Lung (tissue), 17 donors: ENCODE measurements at places on chromosomes 5 and 9.

DNA sequence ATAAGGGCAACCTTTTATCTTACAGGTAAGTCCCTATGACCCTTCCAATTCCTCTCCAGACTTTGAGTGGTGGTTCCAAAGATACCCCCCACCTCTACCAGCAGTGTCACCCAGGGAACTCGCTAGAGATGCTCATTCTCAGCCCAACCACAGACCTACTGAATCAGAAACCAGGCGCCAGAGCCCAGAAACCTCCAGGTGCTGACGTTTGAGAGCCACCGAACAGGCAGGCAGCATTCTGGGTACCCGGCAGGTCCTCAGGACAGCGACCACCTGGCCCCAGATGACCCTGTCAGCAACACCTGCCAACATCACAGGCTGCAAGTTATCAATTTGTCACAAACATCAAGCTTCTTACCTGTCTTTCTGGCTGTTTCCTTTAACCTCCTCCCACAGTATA lies 19.5 kb downstream of the RAPGEF1 start:
- peaks cover 4% of the 10 kb centered on the region for H3K36me3 ChIP-seq
- peaks cover 34% of the 10 kb centered on the region for H3K4me1 ChIP-seq
- H3K27ac ChIP-seq, result no peak overlapping the region
- no peak for DNase-seq
- H3K27me3 ChIP-seq, result no peaks in the 10 kb centered on the region
- no peak overlapping the region for H3K4me3 ChIP-seq

- no peak overlapping the region for H3K4me3 ChIP-seq
- DNase-seq, result no peak
These were observed 2.5 kb upstream of the GM2A start for GRCh38 chr5:151250346-151251000.

- no peaks in the 10 kb centered on the region for H3K27me3 ChIP-seq
- peak overlapping the region; percentile 66 for H3K27ac ChIP-seq
These were observed 20.7 kb downstream of the COL5A1 start for GRCh38 chr9:134662143-134662876.

GRCh38 chr9:3386753-3387152 lies 139.0 kb downstream of the RFX3 start:
- H3K4me3 ChIP-seq, result no peak overlapping the region
- H3K27me3 ChIP-seq, result no peaks in the 10 kb centered on the region
- H3K27ac ChIP-seq, result no peak overlapping the region
- H3K4me1 ChIP-seq, result no peaks in the 10 kb centered on the region
- no peak for DNase-seq

GRCh38 chr5:165258197-165258771 lies 1752.9 kb downstream of the MAT2B start:
- H3K4me3 ChIP-seq, result no peak overlapping the region
- peak; percentile 83 for DNase-seq
- no peaks in the 10 kb centered on the region for H3K4me1 ChIP-seq
- H3K27ac ChIP-seq, result no peak overlapping the region

GRCh38 chr5:138824924-138825863 lies 49.9 kb downstream of the LRRTM2 start:
- H3K4me3 ChIP-seq, result no peak overlapping the region
- DNase-seq, result no peak
- H3K4me1 ChIP-seq, result no peaks in the 10 kb centered on the region

GRCh38 chr5:175796536-175797499 lies 74.6 kb upstream of the CPLX2 start:
- DNase-seq, result peak; percentile 92
- H3K4me1 ChIP-seq, result peaks cover 14% of the 10 kb centered on the region
- H3K27me3 ChIP-seq, result peaks cover 8% of the 10 kb centered on the region
- no peak overlapping the region for H3K27ac ChIP-seq
- H3K4me3 ChIP-seq, result no peak overlapping the region

- no peak overlapping the region for H3K4me3 ChIP-seq
- H3K27me3 ChIP-seq, result no peaks in the 10 kb centered on the region
- H3K4me1 ChIP-seq, result no peaks in the 10 kb centered on the region
- H3K36me3 ChIP-seq, result no peaks in the 10 kb centered on the region
- no peak for DNase-seq
- H3K27ac ChIP-seq, result no peak overlapping the region
These were observed 11.8 kb downstream of the BTNL8 start for GRCh38 chr5:180910735-180911134.

GRCh38 chr9:133076691-133077090 lies 14.9 kb downstream of the CEL start:
- no peaks in the 10 kb centered on the region for H3K27me3 ChIP-seq
- no peaks in the 10 kb centered on the region for H3K4me1 ChIP-seq
- DNase-seq, result no peak
- H3K27ac ChIP-seq, result no peak overlapping the region

DNA sequence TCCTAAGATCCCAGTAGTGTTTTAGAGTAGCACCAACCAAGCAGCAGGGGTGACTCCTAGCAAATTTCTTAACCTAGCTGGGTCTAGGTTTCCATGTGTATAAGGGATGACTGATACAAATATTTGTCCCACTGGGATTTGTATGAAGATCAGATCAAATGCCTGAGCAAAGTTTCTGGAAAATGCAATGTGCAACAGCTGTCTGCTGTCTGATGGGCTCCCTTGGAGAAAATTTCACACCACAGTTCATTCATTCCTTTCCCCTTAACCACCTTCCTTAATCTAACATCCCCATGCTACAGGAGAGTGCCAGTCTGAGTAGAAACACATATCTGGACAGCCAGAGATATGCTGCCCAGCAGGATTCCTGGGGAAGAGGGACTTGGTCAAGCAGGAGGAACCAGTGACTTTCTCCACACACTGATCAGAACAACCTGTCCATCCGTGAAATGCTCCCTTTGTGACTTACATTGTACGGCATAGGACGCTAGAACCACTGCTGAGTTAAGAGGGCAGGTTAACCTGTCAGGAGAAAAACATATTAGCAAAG lies 53.3 kb downstream of the PTPN3 start:
- no peak overlapping the region for H3K4me3 ChIP-seq
- no peak overlapping the region for H3K27ac ChIP-seq
- no peak for DNase-seq
- H3K27me3 ChIP-seq, result no peaks in the 10 kb centered on the region
- H3K36me3 ChIP-seq, result no peaks in the 10 kb centered on the region

DNA sequence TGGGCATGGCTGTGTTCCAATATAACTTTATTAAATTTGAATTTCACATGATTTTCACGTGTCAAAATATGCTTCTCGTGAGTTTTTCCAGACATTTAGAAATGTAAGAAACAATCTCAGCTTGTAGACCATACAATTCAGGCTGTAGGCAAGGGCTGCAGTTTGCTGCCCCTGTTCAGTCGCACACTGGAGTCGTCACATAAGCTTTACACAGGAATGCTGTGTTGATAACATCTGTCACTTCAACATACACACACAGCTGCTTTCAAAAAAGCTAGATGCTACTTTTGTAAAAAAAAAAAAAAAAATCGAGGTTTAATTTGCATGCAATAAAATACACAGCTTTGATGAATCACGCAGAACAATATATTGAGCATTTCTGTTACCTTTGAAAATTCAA lies 77.9 kb downstream of the MYO10 start:
- no peak overlapping the region for H3K4me3 ChIP-seq
- no peaks in the 10 kb centered on the region for H3K27me3 ChIP-seq
- no peak for DNase-seq
- no peak overlapping the region for H3K27ac ChIP-seq
- H3K36me3 ChIP-seq, result no peaks in the 10 kb centered on the region
- peaks cover 16% of the 10 kb centered on the region for H3K4me1 ChIP-seq

DNA sequence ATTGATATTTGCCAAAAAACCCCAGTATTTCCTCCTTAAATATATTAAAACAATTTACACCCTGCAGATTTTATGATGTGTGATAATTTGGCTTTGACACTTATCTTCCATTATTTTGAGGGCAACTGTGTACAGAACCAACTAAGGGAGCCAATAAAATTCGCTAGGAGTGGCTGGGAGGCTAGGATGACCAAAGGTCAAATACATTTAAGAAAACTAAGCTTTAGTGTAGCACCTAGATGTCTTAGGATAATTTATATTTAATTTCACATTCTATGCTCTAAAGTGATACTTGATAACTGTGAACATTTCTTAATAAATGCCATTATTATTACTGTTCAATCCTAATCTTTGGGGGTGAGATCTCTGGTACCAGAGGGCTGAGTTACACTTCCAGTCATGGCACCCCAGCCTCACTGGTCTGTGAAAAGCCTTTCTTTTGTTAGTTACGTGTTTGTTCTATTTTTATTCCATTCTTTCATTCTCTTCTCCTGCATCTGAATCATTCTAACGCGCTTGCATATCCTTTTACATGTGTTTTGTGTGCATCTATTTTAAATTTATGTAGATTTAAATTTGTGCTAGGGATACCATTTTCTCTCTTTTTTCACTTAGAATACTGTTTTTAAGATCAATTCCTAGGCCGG lies 19.1 kb downstream of the MSANTD3 start:
- peaks cover 4% of the 10 kb centered on the region for H3K36me3 ChIP-seq
- no peak overlapping the region for H3K27ac ChIP-seq
- DNase-seq, result no peak
- peaks cover 8% of the 10 kb centered on the region for H3K4me1 ChIP-seq
- no peak overlapping the region for H3K4me3 ChIP-seq
- H3K27me3 ChIP-seq, result no peaks in the 10 kb centered on the region

DNA sequence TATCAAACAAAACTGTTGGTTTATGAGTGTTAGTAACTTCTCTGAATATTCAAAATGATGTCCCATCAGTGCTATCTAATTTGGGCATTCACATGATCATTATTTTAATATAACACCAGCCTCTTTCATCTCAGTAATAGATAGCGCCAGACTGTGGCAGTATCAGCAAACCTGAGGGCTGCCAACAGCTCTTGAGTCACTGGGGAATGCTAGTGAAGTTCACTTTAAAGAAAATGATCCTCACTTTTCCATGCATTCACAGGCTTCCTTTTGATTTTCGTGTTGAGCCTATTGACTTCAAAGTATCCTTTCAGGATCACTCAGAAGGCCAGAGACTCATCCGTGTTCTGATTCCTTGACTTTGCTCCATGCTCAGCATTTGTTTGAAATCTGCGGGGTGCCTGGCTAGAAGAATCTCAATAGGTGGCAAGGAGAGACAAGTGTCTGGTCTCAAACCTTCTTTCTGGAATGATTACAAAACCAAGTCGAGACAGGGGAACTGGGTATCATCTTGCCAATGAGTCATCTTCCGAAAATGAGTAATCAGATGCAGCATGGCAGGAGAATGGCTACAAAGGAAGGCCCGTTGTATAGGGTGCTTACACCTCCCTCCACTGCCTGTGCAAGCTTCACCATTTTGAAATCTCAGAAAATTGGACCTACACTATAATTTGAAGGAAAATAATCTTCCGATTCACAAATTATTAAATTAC lies 509.1 kb downstream of the RASEF start:
- no peak overlapping the region for H3K27ac ChIP-seq
- no peak overlapping the region for H3K4me3 ChIP-seq
- no peaks in the 10 kb centered on the region for H3K27me3 ChIP-seq
- H3K36me3 ChIP-seq, result no peaks in the 10 kb centered on the region
- H3K4me1 ChIP-seq, result peaks cover 22% of the 10 kb centered on the region

GRCh38 chr5:127353327-127353726 lies 62.7 kb downstream of the MEGF10 start:
- no peaks in the 10 kb centered on the region for H3K27me3 ChIP-seq
- no peak overlapping the region for H3K4me3 ChIP-seq
- H3K36me3 ChIP-seq, result no peaks in the 10 kb centered on the region
- no peaks in the 10 kb centered on the region for H3K4me1 ChIP-seq
- DNase-seq, result no peak

GRCh38 chr5:57219386-57219785 lies 45.5 kb downstream of the GPBP1 start:
- H3K4me1 ChIP-seq, result no peaks in the 10 kb centered on the region
- H3K36me3 ChIP-seq, result peaks cover 10% of the 10 kb centered on the region
- H3K27ac ChIP-seq, result no peak overlapping the region
- no peaks in the 10 kb centered on the region for H3K27me3 ChIP-seq
- H3K4me3 ChIP-seq, result no peak overlapping the region

DNA sequence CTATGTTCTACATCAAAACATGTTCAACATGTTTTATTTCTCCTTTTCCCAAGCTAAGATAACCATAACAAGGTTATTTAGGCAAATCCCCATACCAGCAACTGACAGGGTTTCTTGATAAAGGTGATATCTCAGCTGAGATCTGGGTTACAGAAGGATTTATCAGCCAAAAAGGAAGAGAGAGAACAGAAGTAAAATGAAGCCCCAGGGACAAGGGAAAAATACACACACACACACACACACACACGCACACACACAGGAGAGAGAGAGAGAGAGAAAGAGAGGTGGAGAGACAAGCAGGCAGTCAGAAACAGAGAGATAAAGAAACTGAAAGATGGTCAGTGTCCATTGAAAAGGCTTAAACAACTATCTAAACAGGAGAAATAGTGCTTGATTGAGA lies 19.7 kb upstream of the MLLT3 start:
- H3K36me3 ChIP-seq, result no peaks in the 10 kb centered on the region
- no peaks in the 10 kb centered on the region for H3K4me1 ChIP-seq
- no peaks in the 10 kb centered on the region for H3K27me3 ChIP-seq
- H3K4me3 ChIP-seq, result no peak overlapping the region
- DNase-seq, result no peak
- H3K27ac ChIP-seq, result no peak overlapping the region

DNA sequence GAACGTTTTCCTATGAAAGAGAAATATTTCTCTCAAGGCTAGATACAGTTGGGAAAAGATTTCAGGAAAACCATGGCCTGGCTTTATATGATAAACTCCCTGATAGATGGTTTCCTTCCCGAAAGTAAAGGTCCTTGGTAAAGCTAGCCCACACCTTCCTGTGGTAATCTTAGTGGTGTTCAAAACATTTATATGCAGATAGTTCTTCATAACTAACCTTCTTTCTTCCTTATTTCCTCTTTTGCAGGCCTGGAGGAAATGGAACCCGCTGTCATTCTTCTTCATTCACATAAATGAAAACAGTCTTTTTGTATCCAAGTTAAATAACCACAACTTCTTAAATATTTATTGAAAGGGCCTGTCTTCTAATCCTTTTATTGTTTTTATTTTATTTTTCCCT lies 474.0 kb upstream of the ACTBL2 start:
- no peak overlapping the region for H3K27ac ChIP-seq
- H3K4me1 ChIP-seq, result no peaks in the 10 kb centered on the region
- no peaks in the 10 kb centered on the region for H3K27me3 ChIP-seq
- no peak for DNase-seq
- no peak overlapping the region for H3K4me3 ChIP-seq
- H3K36me3 ChIP-seq, result no peaks in the 10 kb centered on the region

GRCh38 chr5:133705331-133705730 lies 93.0 kb upstream of the FSTL4 start:
- no peaks in the 10 kb centered on the region for H3K27me3 ChIP-seq
- no peak overlapping the region for H3K27ac ChIP-seq
- no peaks in the 10 kb centered on the region for H3K36me3 ChIP-seq
- H3K4me1 ChIP-seq, result peaks cover 3% of the 10 kb centered on the region
- H3K4me3 ChIP-seq, result no peak overlapping the region
- no peak for DNase-seq
